ENCODE measurements at places on chromosomes 7 and 10. TPM values are rescaled to one million over a fixed set of nuclear protein-coding genes. Genes with fewer than 3 reads are reported as not detected.

- no peak for DNase-seq
Observed at GRCh38 chr10:89144836-89145235, 62.3 kb downstream of the CH25H start.

- DNase-seq: no peak
Observed at GRCh38 chr7:107902381-107902780, 11.4 kb downstream of the DLD start.

DNA sequence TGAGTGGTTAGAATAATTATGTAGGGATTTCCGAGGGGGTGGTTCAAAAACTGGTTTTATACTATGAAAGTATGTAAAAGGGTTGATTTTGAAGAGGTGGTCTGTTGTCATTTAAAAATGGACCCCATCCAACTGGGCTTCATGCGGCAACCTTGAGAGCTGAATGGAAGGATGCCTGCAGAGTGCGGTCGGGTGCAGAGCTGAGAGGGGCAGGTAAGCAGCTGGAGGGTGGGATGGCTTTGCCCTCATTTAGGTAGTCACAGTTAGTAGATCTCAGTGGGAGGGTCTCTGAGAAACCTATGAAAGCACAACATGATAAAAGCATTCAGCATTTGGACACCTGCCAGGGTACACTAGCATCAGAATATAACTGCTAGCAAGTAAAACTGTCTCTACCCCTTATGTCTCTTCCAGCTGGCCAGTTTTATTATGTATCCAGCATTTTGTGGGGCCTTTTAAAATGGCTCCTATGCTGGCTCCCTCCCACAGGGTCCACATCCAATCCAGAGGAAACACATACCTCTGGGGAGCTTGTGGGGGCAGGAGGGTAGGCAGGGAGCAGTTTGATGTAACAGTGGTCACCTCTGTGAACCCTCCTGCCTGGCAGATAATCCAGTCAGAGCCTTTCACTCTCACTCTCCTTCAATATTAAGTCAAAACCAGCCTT, 75.9 kb upstream of the MAGI2 start:
- DNase-seq: no peak

The PPP1R3C gene
- 41.9 TPM for polyA plus RNA-seq

The FGFBP3 gene
- polyA plus RNA-seq: 3.3 TPM

The FZD1 gene
- 60.4 TPM for polyA plus RNA-seq
